Tongue (tissue), 3 donors: ENCODE measurements at places on chromosomes 13 and 19. TPM values are rescaled to one million over a fixed set of nuclear protein-coding genes. Genes with fewer than 3 reads are reported as not detected.

- no peak for DNase-seq
These were observed 48.8 kb upstream of the INTS6 start for GRCh38 chr13:51501592-51502152.

DNA sequence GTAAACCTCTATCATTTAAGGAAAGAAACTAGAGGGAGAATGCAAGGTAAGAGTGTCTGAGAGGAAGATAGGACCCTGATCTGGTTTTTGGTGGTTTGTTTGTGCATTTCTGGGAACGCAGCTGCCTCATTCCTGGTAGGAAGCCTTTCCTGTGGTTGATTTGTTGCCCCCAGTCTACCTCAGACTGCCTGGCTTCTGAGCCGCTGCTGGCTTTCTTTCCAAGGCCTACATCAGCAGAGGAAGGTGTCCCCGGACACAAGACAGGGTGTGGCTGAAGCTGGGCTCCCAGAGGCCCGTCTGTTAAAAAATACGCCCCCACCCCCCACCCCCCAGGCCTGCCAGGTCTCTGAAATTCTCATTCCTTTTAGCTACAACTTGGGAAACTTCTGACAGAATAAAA is 42.6 kb downstream of the C13orf42 start:
- no peak for DNase-seq

DNA sequence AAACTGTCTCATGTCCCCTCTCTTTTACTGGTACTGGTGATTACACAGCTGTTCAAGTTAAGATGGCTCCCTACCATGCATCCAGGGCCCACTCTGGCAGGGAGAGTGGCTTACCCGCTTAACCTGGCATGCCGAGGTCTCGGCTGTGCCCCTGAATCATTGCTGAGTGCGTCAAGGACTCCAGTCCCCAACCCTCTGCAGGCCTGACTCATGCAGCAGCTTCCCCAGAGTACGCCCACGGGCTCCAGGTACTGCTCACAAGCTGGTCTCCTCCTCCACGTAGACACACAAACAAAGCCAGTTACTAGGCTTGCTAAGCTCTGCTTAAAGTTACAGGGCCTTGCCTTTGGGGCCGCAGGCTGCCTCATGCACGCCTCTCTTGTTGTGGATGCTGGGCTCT is 447.4 kb downstream of the COG6 start:
- no peak for DNase-seq

GRCh38 chr19:52196256-52196967 is 6.6 kb downstream of the PPP2R1A start:
- DNase-seq = no peak

GRCh38 chr13:39397896-39398265 is 205.1 kb downstream of the LHFPL6 start:
- no peak for DNase-seq

DNA sequence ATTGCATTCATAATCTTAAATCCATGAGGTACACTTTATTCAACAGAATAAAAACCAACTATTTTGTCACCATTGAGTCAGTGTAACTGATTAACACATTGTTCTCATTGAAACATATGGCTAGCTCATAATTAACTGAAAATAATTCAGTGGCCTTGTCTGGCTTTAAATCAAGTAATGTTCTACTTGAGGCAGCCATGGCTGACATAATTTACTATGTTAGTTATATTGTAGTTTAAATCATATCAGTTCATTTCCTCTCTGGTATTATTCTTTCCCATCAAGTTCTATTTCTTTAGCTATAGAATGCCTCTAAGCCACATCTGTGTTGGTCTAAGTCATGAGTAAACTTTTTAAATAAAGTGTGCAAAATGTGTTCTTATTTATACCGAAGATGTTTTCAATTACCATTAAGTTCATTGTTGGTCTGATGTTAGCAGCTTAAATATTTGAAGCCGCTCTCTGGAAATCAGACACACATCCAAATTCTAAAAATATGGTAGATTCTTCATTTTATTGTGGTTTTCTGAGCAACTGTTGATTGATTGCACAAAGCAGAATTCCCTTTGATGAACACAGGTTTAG is 393.7 kb downstream of the GPC6 start:
- peak; percentile 36 for DNase-seq

DNA sequence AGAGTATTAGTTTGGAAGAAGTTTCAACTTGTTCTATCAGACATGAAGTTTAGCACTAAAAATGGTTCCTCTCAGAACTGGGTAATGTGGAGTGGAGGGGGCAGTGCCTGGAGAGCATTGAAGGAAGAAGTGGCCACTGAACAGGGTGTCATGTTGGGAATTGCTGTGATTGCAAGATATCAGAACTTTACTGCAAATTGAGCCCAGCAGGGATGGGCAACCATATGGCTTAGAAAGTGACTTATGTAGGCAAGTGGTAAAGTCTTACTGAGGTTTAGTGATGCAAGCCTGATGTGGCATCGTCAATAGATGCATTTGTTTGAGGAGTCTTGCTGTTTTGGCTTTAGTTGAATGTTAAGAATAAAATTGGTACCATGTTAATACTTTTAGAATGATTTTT is 31.7 kb downstream of the WASF3 start:
- no peak for DNase-seq

GRCh38 chr19:27741236-27741635 is 1471.7 kb downstream of the UQCRFS1 start:
- no peak for DNase-seq

- DNase-seq = peak; percentile 96
These were observed 4.6 kb downstream of the PIK3R2 start for GRCh38 chr19:18157465-18158063.

- peak; percentile 71 for DNase-seq
These were observed 536 bp upstream of the AKAP8 start for GRCh38 chr19:15379999-15380647.

GRCh38 chr13:75620020-75620419 is 16.1 kb upstream of the LMO7 start:
- DNase-seq = no peak

DNA sequence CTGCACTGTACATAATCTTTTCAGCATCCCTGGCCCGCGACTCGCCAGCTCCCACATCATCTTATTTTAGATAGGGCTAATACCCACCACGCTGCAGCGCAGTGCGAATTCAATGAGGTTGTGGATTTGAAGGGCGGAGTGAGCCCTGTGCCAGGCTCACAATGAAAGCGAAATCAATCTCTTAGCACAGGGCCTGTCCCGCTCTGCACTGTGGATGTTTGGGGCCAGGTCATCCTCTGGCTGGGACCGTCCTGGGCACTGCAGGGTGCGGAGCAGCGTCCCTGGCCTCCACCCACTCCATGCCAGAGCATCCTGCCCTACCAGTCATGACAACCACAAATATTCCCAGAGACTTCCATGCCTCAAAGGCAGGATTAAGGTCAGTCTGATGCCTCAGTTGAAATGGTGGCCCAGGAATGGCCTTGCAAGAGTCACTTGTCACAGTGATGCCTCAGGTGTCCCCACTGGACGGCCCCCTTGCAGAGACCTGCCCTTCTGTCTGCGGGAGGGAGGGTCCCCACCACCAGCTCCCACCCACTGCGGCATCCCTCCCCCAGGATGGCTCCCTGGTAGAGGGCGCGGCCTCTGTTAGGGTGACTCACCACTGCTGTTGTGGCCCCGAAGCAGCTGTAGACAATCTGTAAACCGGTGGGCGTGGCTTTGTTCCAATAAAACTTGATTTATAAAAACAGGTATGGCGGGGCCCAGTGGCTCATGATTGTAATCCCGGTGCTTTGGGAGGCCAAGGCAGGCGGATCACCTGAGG is 5.6 kb downstream of the UHRF1 start:
- DNase-seq = no peak

DNA sequence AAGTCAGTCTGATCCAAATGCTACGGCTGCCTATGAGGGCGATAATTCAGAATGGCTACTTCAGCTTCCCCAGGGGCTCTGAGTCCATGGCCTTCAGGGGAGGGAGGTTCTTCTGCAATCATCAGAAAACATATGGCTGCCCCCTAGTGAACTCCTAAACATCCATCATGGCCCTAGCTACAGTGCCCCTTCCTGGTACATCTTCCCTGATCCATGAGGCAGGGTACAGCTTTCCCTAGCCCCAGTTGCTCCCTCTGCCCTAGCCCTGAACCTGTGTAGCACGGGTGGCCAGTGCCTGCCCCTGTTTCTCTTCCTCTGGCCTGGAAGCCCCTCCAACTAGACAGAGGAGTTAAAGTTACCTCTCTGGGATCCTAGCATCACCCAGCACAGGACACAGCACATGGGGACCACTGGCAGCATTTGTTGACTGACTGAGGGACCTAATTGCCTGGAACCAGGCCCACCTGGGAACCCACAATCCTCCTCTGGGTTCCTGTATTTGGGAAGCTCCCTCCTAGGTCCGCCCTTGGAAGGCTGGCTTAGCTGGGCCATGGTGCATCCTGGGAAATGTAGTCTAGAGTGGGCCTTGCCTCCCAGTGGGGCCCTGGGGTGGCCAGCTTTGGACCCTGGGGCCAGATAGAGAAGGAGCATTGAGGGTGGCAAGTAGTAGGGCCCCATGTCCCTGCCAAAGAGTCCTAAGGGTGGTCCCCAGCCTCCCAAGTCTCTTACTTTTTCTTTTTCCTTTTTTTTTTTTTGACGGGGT is 17.7 kb upstream of the SEMA6B start:
- DNase-seq = no peak

DNA sequence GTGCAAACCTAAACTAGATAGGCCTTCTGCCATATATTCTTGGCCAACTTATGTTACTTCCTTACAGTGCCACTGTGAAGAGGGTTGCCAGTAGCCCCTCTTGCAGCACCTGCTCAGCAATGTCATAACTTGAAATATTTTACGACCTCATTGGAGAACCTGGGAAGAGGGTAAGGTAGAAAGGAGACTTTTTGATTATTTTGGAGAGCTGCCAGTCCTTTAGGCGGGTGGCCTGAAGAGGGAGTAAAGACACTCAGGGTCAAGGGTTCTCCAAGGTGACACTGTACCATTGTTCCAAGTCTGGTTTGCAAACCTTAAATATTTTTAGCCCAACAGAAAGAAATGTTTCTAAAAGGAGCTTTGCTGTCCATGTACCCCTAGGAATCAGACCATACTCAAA is 118.3 kb downstream of the FLT1 start:
- DNase-seq = no peak

- peak; percentile 51 for DNase-seq
These were observed 177.5 kb downstream of the NDFIP2 start for GRCh38 chr13:79658333-79658975.

- no peak for DNase-seq
These were observed 140.5 kb downstream of the SLC7A1 start for GRCh38 chr13:29454931-29455481.

DNA sequence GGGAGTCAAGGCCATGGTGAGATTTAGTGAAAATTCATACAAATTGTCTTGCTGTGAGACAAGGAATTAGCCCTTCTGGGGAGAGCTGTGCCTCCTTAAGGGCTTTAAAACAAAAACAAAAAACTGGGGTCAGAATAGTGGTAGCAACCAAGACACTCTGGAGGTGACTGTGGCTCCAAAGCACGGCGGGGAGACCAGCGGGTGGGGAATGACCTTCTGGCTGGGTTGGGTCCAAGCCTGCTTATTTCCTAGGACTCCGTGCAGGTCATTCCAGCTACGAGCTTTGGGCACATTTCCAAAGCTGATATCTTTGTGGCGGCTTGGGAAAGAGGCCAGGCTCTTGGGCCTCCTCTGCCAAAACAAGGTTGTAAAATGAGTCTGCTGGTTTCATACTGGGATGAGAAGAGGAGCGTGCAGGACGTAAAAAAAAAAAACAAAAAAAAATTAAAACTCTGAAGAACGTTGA is 348.3 kb downstream of the UQCRFS1 start:
- DNase-seq = no peak

- no peak for DNase-seq
These were observed 10.9 kb downstream of the SETDB2 start for GRCh38 chr13:49455007-49455398.

DNA sequence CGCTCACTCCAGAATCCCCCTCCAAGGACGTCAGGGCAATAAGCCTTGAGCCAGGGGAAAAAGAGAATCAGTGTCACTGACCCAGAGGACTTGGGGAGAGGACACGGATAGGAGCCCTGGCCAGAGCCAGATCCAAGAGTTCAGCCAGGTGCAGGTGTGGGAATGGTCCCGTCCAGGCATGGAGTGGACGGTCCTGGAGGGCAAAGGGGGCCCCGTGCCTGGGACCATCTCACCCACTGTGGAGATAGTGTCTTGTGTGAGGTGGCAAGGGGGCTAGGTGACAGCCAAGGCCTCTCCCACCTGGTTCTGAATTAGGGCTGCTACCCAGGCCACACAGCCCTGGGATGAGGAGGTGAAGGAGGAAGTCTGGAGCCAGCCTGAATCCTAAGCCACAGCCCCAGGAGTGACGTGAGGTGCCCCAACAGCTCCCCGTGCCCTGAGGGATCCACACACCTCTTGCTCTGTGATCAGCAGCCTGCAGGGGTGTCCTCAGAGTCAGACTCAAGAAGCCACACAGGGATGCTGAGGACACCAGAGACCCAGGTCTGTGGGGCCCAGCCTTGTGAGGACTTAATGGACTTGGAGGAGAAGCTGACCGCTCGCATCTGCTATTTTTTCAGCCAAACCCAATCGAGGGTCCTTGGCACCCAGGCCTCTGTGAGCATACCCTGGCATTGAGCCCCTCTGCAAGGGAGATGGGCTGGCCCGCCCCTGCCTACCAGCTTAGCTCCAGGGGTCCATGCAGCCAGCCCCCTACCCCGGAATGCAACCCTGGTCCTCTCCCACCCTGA is 16.4 kb upstream of the ZNF14 start:
- no peak for DNase-seq

GRCh38 chr19:48120505-48120904 is 9.9 kb upstream of the PLA2G4C start:
- DNase-seq = no peak

- DNase-seq = no peak
These were observed 3.7 kb downstream of the LMTK3 start for GRCh38 chr19:48507911-48508439.

DNA sequence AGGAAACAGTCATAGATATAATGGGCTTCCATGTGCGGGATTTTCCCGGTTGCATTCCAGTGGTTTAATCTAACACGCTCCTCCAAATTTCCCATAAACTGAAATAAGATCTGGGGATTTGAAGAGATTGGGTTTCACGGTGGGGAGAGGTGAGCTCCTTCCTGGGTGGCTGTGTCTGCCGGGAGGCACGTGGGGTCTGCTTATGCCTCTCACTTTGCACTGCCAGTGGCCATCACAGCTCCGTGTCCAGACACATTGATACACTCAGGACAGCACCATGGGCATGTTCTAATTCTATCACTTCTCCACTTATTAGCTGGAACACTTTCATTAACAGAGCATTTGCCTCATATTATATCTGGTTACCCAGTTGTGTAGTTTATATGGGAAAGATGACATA is 73.4 kb downstream of the SOX1 start:
- no peak for DNase-seq

GRCh38 chr13:32752311-32752710 is 166.1 kb downstream of the PDS5B start:
- no peak for DNase-seq

The USHBP1 gene
- total RNA-seq = 12.3 TPM

The CD79A gene
- total RNA-seq = 3.5 TPM

The TMEM221 gene
- total RNA-seq = 3.3 TPM

The CHMP2A gene
- 49.4 TPM for total RNA-seq

The FDX2 gene
- 9.1 TPM for total RNA-seq

The MTUS2 gene
- 11.2 TPM for total RNA-seq

The C1QTNF9 gene
- total RNA-seq = 3.8 TPM

The SPIB gene
- total RNA-seq = 0.10 TPM
